ENCODE measurements at places on chromosomes 7 and 10.

- DNase-seq, result no peak
Measured at GRCh38 chr10:93445978-93446720, 36.0 kb downstream of the MYOF start.

GRCh38 chr10:131928248-131929095 lies 27.7 kb downstream of the PPP2R2D start:
- peak; percentile 17 for DNase-seq

- no peak for DNase-seq
Measured at GRCh38 chr7:20200361-20200760, 16.8 kb downstream of the MACC1 start.

GRCh38 chr7:83211685-83212084 lies 49.0 kb upstream of the PCLO start:
- no peak for DNase-seq

- no peak for DNase-seq
Measured at GRCh38 chr7:138000081-138000701, 1.7 kb downstream of the CREB3L2 start.

DNA sequence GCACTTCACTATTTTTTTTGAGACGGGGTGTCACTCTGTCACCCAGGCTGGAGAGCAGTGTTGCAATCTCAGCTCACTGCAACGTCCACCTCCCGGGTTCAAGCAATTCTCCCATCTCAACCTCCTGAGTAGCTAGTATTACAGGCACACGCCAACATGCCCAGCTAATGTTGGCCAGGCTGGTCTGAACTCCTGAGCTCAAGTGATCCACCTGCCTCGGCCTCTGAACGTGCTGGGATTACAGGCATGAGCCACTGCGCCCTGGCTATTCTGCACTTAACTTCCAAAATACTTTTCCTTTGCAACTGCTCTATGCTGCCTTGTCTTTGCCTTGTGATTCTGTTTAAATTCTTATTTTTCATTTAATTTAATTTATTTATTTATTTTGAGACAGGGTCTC lies 67.0 kb upstream of the ZNF479 start:
- no peak for DNase-seq

DNA sequence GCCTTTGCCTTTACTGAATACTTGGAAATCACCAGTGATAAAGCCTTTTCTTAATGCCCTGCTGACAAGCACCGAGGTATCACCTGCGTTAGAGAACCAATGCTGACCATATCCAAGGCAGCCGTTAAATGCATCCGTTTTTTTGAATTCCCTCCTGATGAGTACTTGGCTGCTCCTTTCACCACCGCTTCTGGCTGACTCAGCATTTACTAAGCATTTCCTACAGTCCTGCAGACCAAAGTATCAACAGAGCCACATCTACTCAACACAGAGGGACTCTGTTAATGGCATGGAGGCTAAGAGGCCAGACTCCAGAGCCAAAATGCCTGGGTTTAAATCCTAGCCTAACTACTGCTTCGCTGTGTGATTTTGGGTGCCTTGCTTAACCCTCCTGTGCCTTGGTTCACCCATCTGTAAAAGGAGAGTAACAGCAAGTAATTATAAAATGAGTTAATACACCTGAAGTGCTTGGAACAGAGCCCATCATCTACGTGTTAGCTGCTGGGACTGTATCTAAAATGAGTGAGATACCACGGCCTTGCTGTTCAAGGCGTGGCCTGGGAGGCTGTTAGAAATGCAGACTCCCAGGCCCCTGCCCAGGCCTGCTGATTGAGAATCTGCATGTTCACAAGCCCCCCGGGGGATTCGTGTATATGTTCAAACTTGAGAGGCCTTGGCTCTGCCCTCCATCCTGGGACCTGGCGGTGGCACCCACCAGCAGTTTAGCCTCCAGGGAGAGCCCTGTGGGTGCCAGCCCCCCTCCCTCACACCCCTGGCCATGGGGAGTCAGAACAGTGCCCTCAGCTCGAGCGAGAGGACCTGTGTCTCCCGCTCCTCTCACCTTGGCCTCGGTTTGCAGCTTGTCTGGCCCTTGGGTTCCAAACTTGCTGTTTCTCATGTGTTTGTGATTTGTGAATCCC lies 30.8 kb upstream of the EFCAB10 start:
- DNase-seq, result no peak

DNA sequence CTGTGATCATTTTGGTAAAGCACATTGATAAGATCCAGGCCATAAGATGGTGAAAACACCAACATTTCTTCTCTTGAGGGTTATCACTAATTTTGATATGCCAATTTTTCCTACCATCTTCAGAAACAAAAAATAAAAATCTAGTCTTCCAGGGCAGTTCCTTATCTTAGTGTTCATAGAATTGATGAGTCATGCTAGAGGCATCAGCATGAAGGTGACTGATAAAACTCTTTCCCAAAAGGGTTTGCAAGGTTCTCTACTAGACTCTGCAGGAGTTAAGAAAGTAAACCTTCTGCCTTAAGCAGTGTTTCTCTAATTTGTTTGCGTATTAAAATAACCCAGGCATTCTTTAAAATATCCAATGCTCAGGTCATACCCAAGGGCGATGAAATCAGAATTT lies 483.1 kb upstream of the CNTNAP2 start:
- no peak for DNase-seq

GRCh38 chr7:67478066-67478465 lies 481.4 kb downstream of the TYW1 start:
- DNase-seq, result no peak

GRCh38 chr10:29473087-29473356 lies 161.7 kb downstream of the SVIL start:
- DNase-seq, result no peak

Measured in hematopoietic multipotent progenitor cell (in vitro differentiated cells).